ENCODE measurements at places on chromosomes 2 and 18.

DNA sequence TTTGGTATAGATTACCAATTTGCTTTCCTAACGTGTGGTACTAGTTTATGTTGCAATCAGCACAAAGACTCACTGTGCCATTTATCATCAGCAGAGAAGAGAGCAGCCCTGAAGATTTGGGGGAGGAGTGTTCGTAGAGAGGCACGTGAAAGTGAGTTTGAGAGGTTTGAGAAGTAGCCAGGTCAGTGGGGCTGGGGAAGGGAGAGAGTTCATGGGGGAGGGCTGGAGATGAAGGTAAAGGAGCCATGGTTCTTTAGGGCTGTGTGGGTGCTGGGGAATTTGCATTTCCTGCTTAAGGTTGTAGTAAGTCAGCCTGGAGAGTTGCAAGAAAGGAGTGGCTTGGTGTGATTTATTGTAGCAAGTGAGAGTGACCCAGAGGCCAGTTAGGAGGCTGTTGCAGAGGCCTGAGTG lies 172.1 kb downstream of the NEDD4L start:
- no peak for DNase-seq

- DNase-seq, result no peak
Observed at GRCh38 chr2:105062158-105062557, 24.3 kb downstream of the MRPS9 start.

DNA sequence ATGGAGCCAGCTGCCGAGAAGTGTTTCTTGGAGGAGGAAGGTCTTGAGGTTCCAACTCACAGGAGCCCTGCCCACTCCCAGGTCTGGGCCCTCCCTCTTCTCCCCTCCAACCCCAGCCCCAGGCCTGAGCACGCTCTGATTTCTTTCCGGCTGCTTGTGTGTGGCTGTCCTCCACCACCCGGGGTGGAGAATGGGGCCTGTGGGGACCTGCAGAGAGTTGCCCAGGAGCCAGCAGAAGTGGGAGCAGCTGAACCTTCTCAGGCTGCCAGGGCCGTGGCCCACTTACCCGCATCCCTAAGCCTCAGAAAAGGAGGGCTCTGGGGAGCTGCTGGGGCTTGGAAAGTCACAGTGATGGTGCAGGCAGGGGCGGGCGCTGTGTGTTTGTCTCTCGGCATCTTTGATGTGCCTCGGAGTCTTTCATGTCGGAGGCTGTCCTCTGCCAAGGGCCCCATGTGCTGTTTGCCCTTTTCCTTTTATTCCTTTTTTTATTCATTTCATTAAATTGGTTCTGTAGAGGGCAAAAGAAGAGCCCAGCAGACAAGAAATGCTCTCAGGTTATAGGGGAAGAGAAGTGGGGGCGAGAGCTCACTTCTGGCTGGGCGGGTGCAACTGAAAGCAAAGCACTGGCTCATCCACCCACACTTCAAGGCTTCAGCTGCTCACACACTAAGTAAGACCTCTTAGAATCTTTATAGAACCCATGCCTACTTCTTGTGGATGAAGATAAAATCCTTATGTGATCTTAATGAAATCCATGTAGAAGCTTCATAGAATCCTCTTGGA lies 52.5 kb downstream of the SDC1 start:
- DNase-seq, result no peak

DNA sequence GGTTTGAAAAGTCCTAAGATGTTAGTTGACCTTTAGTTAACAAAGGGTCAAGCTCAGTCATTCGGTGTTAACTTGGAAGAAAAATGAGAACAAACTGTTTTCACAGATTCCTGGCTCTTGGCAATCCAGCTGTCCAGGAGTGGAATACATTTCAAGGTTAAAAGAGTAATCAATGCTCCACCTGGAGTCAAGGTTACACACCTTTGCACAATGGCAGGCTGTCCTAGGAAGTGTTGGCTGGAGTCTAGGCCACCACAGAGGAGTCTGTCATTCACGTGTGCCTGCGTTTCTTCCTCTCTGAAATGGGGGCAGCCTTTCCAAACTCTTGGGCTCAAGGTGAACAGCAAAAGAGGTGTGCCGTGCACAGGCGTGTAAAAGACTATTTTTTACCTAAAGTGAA lies 6.3 kb upstream of the ID2 start:
- DNase-seq, result no peak

DNA sequence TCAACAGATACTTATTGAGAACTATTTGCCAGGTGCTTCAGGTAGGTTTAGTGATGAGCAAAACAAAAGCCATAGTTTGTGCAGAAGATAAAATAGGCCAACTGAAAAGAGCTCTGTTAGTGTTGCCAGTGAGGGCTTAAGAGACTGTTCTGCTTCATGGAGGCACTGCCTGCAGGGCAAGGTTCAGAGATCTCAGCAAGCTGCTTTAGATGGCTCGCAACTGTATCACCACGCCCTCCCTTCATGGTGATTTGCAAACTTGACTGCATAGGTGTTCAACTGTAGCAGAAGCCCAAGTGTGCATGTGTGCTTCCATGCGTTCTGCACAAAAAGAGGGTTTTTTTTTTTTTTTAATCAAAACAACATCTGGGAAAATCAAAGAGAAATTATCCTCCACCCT lies 84.5 kb downstream of the RAPH1 start:
- DNase-seq, result no peak

DNA sequence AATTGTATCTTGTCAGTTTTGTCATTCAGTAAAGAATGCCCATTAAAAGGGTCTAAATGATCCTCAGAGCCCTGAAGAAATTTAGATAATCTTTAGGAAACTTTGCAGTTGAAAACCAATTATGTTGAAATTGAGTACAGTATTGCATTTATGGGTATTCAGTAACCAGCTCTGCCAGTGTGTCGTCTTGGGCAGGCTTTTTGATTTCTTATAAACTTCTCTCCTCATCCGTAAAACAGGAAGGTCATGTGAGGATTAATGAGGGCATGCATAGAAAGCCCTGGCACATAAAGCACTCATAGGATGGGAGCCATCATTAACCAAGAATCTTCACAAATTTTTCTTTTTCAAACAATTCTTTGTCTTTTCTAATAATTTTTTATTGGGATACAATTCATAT lies 14.8 kb downstream of the PNO1 start:
- DNase-seq, result no peak

DNA sequence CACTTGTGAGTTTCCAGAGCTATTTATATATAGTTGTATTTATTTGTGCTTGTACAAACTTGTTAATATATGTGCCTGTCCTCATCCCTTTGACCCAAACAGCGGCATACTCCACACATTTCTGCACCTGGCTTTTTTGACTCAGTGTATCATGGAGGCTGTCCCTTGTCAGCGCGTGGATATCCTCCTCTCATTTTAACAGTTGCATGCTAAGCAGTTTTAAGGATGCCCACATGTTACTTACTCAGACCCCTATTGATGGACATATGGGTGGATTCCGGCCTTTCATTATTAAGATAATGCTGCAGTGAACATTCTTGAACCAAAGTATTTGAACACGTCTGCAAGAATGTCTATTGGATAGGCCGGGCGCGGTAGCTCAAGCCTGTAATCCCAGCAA lies 655 bp upstream of the MREG start:
- DNase-seq, result no peak

DNA sequence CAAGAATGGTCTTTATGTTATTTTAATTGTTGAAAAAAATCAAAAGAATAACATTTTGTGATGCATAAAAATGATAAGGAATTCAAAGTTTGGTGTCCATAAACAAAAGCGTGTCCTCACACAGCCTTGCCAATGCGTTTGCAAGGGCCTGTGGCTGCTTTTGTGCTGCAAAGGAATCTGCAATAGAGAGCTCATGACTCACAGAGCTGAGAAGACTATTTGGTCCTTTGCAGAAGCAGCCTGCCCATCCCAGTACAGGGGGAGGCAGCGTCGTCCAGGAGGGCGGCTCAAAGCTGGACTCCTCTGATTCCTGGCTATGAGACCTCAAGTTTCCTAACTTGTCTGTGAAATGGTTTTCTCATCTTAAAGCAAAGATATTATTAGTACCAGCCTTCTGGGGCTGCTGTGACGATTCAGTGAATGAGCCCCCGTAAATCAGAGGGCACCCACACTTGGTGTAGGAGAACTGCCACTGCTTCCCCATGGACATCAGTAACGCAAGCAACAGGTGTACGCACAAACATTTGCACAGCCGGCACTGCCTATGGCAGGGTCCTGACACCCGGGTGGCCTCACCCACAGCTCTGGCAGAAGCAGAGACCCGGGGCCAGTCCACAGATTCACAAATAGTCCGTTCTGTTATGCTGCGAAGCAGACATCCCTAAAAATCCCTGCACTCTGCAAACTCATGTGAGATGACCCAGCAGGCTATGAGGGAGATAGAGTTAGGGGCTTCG lies 70.6 kb upstream of the ASAP2 start:
- no peak for DNase-seq

GRCh38 chr2:1676913-1677820 lies 67.1 kb downstream of the PXDN start:
- DNase-seq, result no peak

GRCh38 chr2:182668671-182669070 lies 47.4 kb upstream of the DNAJC10 start:
- no peak for DNase-seq

GRCh38 chr18:1848716-1849115 lies 722.6 kb downstream of the METTL4 start:
- DNase-seq, result no peak

Measured in NCI-H446 treated with DMSO at 0.1 percent for 48 hours (cell line).